NCI-H1436 treated with DMSO at 0.1 percent for 48 hours (cell line): ENCODE measurements at places on chromosomes 11 and 22.

DNA sequence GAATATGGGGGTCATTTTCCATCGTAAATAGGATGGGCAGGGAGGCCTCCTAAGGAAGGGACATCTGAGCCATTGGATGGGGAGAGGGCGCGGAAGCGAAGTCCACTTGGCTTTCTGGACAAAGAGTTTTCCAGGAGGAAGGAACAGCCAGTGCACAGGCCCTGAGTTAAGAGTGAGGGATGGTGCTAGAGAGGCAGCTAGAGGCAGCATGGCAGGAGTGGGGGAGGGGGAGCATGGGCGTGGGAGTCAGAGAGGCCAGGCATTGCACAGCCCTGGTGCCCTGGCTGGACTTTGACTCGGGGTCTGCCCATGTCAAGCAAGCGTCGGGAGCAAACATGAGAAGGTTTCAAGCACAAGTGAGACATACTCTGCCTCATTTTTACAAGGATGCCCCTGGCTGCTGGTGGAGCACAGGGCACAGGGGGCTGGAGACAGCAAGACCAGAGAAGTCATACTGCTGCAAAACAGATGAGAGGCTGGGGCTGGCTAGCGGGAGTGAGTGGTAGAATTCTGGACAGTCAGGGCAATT is 9.0 kb downstream of the GNAZ start:
- DNase-seq = no peak

DNA sequence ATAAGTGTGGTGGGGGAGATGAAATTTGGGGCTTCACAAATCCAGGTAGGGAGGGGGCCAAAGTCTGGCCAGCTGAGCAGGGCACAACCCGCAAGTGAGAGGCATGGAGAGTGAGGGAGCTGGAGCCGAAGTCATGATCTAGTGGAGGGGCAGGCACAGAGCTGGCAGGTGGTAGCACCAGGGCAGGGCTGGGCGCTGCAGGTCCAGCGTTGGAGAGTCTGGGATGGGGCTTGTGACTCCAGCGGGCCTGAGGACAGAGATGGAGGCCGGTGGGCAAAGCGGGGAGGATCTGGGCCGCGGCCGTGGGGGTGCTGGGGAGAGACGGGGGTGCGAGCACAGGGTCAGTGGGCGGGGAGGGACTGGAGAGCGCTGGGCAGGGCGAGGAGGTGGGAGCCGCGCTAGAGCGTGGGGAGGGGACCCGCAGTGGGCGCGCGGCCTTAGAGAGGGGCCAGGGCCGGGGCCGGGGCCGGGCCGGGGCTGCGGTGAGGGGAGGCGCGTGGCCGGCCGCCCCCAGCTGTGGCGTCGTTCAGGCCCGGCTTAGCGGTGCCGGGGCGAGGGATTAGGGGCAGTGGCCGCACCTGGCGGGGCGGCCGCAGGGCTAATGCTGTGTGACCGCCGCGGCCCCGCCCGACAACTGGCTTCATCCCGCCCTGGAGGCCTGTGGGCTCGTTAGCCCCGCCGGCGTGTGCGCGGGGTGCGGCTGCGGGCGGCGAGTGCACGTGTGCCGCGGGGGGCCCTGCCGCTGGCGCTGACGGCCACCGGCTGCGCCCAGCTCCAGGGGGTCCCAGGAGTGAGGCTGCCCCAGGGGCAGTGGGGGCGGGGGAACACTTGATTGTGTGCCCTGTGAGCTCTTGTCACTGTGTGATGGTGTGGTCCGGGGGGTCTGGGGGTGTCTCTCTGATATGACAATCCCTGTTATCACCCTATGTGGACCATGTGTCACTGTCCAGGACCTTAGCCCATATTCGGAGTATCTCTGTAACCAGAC is 23.6 kb upstream of the MYOD1 start:
- DNase-seq = no peak

- DNase-seq = no peak
Measured at GRCh38 chr11:119044708-119045107, 12.3 kb downstream of the HYOU1 start.

- DNase-seq = no peak
Measured at GRCh38 chr11:111416231-111416960, 37.3 kb upstream of the POU2AF1 start.

GRCh38 chr11:46661836-46662235 is 38.6 kb downstream of the ARHGAP1 start:
- DNase-seq = no peak

DNA sequence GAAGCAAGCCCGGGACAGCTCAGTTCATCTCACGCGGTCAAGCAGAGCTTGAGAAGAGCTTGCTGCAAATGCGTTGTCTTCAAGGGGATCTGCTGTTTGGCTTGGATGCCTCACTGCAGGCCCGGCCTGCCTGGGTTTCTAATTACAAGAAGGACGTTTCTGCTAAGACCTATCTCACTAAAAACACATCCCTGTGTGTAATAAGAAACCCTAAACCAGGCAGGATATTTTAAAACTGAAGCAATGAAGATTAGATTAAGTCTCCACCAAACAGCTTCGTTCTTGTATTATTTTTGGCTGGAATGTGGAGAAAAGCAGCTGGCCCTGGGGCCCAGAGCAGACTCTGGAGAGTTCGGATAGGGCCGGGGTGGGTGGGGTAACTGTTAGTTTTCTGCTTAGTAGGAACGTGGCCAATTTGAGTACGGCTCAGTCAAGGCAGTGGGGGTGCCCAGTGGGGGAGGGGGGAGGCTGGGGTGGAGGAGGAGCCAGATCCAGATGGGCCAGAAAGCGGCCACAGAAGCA is 6.0 kb downstream of the PKNOX2 start:
- DNase-seq = no peak

GRCh38 chr22:24579258-24579601 is 13.6 kb downstream of the LRRC75B start:
- no peak for DNase-seq

- DNase-seq = no peak
Measured at GRCh38 chr11:1759851-1760220, 3.9 kb downstream of the CTSD start.

DNA sequence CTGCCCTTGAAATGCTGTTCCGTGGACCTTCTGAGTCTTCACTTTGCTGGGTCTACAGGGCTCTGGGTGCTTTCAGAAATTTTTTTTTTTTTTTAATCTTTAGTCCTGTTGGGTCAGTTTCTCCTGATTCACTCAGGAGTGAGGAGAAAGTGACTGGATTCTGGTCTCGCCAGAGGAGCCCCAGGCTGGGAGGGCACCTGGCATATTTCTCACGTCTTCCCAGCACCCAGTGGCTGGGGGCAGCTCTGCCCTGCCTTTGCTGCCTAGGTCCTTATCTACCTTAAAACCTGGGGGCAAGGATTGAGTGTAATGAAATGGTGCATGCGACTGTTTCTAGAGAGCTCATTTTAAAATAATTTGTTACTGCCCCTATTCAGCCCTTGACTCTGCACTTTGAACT is 23.3 kb downstream of the SAMM50 start:
- DNase-seq = no peak

DNA sequence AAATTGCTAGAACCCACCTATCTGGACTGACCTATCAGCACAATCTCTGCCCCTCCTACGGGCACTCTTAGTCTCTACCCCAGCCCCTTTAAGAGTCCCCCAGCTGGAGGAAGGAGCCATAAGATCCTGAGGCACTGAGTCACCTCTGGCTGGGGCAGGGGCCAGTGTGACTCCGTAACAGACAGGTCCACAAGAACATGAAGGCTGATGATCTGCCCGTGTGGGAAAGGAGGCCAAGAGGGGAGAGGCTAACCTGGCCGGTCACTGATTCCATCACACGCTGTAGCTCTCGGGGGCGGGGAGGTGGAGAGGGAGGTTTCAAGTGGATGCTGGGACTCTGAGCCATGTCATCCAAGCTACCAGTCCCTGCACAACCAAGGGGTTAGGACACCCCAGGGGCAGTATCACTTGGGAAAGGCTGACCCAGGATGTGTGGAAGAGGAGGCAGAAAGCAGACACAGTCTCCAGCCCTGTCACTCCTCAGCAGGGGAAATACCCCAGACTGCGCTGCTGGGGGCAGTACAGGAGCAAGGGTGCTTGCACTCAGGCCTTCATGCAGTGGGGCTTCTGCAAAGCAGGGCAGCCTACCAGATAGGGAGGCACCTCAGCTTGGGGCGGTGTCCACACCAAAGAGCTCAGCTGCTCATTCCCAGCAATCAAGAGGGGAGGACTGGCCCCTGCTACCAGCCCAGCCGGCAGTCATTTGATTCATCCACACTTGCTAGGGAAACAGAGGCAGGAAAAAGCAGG is 22.3 kb downstream of the ARHGAP1 start:
- no peak for DNase-seq

DNA sequence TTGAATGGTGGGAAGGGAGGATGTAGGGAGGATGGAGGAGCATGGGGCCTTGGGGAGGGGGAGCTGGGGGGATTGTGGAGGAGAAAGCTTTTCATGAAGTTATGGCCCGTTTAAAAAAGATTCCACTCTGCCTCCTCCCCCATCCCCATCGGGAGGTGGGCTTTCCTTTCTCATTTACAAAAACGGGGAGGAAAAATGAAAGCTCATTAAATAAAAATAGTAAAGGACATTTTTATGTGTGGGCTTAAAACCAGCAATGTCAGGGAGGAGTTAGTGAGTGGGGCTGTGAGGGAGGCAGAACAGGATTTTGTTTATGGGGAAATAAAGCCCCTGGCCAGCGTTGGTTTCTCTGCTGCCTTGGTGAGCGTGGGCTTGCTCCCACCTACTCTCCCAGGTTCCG is 83.2 kb downstream of the ZBTB16 start:
- no peak for DNase-seq

GRCh38 chr11:79515781-79516180 is 75.0 kb upstream of the TENM4 start:
- no peak for DNase-seq

GRCh38 chr11:96470521-96470920 is 80.7 kb downstream of the JRKL start:
- DNase-seq = no peak

DNA sequence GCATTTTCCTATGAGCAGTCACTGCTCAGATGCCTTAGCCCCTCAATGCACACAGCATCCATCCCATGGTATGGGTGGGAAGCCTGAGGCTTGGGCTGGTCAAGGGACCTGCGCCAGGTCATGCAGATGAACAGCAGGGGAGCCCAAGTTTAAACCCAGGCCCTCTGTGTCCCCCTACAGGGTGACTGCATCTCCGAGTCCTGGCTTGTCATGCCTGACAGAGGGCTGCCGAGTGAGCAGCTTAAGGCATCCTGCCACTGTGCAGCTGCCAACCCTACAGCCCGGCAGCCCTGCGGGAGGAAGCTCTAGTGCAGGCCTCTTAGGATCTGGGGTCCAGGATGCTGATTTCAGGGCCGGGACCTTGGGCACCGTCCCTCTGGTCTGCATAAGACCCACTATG is 10.0 kb downstream of the IL2RB start:
- no peak for DNase-seq

GRCh38 chr22:35761037-35761436 is 43.4 kb downstream of the APOL5 start:
- no peak for DNase-seq

- DNase-seq = no peak
Measured at GRCh38 chr22:16608931-16609330, 16.3 kb upstream of the CCT8L2 start.

- DNase-seq = no peak
Measured at GRCh38 chr11:74648894-74649293, 56.5 kb downstream of the POLD3 start.

DNA sequence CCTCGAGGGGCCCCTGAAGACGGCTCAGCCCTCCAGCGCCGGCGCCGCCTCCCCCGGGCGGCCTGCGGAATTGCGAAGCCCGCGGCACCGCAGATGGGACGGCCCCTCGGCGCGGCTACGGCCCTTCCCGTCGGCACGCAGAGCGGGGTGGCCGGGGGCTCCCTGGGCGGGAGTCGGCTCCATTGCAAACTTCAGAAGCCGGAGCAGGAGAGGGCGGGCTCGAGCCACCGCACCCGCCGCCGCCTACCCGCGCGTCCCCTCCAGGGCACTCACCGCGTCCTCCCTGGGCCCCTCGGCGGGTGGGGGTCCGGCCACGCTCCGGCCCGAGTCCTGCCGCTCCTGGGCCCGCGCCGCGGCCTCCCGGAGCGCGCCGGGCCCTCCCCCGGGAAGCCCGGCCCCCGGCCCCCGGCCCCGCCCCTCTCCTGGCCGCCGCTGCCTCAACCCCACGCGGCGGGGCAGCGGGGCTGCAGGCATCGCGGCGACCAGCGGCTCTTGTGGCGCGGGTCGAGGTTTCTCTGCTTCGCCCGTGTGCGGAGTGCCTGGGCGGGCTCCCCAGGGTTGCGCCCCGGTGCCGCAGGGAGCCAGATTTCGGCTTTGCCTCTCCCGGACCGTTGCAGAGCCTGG is at the start of gene PACSIN3:
TSS of gene PACSIN3 (minus strand) at position 359 of the 624 bp plus-strand sequence. CDS start 3,707 bp downstream, outside the sequence.
- DNase-seq = no peak

DNA sequence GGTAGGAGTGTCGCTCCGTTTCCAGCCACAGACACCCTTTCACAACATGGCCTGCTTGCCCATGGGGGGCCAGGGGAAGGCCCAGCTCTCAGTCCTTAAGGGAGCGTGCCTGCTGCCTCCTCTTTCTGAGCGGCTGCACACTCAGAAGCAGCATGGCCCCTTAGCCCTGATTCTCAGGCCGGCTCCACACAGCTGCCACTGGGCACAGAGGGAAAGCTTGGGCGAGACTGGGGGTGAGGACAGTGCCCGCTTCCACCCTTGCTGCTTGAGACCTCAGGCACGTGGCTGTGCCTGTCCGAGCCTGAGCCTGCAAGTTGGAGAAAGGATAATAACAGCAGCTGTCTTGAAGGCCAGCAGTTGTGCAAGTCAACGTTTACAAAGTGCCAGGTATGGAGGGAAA is 416.3 kb downstream of the SHANK2 start:
- no peak for DNase-seq

DNA sequence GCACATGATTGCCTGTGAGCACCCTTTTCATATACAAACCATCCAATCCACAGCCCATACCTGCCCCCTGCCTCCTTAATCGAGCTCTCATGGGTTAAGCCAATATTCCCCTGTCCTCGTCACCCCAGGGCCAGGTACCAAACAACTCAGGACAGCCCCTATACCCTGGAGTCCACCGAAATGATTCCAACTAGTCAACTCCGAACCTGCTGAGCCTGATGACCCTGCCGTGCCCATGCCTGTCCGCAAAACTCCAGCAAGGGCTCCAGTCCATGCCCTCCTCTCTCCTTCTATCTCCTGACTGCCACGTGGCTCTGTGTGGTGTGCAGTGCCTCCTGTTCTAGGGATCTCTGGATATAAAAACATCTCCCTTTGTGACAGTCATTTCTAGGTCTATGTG is 35.5 kb upstream of the SYT13 start:
- no peak for DNase-seq

DNA sequence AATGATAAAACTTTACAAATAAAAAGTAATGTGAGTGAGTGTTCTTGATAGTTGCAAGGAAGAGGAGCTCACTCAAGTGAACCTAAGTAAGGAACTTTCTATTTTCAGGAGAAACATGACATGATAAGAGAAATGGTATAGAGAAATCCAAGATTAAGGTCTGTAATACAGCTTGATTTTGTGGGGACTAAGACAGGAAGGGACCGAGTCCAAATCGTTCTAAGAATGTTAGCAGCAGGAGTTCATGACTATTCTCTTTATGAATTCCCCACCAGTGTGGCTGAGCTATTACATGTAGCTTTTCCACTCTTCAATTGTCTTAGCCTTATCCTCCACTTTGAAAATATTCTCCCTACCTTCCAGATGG is 698.6 kb upstream of the ARHGAP42 start:
- no peak for DNase-seq

DNA sequence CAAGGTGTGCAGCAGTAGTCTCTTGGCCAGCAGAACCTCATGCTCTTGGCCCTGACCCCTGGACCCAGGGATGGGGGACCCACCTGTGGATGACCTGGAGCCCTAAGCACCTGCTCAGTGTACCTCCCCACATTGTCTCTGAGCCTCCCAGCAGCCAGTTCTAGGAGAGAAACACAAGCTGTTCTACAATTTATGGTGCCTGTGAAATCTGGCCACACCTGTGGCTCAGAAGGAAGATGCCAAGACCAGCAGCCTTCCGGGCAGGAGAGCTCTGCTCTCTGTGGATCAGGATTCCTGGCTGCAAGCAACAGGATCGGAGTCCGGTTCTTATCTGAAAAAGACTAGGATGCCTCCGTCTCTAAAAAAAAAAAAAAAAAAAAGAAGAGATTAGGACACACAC is 103.6 kb upstream of the ANO1 start:
- no peak for DNase-seq
